Stimulated activated CD4-positive, alpha-beta T cell treated with anti-CD3 and anti-CD28 coated beads, Interleukin-4, amount 100 ng/mL, for 24 hours (primary cell): ENCODE measurements at places on chromosomes 6 and 20.

GRCh38 chr20:60152792-60153191 is 194.6 kb downstream of the CDH26 start:
- no peak for DNase-seq

GRCh38 chr20:59495894-59496510 is 108.3 kb upstream of the PHACTR3 start:
- peak; percentile 67 for DNase-seq

DNA sequence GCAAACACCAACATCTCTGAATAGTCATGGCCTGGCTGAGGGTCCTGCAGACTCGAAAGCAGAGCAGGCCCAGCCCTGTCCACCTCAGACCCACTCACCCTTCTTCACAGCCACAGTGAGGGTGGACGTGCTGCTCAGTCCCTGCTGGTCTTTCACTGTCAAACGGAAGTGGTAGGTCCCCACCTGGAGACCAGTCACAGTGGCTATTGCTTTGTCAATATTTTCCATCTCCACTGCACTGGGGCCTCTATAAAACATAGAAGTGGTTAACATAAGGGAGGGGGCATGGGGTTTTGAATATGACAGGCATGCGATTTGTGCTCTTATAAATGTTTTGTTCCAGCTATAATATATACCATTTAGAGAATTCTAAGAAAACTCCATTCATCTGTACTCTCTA is 73.9 kb downstream of the ALDH5A1 start:
- DNase-seq: no peak

DNA sequence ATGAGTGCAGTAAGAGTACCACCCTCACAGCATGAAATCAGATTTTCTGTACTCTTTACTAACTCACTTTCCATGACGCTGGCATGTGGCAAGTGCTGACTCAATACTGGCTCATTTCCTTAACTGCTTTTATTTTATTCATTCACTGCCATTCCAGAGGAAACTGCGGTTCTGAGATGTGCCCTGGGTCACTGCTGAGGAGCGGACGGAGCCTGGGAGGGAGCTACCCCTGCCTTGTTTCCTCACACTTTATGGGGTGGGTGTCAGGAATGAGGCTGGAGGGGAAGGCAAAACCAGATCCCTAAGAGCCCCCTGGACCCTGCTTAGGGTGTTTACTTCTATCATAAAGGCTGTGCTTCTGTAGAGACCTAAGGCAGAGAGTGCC is 14.4 kb downstream of the NT5E start:
- peak; percentile 38 for DNase-seq

- DNase-seq: no peak
Measured at GRCh38 chr20:8139899-8140298, 7.8 kb downstream of the PLCB1 start.

- no peak for DNase-seq
Measured at GRCh38 chr6:132147530-132148011, 196.4 kb upstream of the CCN2 start.

GRCh38 chr6:125818772-125819260 is 28.1 kb downstream of the NCOA7 start:
- no peak for DNase-seq

DNA sequence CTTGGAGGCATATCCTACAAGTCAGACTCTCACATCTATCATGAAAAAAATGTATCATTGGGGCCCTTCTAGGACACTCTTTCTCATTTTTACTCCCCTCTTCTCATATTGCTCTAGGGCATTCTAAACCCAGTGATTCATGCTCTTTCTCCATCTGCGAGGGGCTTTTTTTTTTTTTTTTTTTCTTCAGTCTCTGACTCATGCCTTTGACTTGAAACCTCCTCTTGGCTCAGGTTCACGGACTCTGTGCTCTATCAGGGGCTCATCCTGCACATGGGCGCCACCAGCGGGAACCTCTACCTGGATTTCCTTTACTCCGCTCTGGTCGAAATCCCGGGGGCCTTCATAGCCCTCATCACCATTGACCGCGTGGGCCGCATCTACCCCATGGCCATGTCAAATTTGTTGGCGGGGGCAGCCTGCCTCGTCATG is 17.8 kb downstream of the SLC22A1 start:
- no peak for DNase-seq

DNA sequence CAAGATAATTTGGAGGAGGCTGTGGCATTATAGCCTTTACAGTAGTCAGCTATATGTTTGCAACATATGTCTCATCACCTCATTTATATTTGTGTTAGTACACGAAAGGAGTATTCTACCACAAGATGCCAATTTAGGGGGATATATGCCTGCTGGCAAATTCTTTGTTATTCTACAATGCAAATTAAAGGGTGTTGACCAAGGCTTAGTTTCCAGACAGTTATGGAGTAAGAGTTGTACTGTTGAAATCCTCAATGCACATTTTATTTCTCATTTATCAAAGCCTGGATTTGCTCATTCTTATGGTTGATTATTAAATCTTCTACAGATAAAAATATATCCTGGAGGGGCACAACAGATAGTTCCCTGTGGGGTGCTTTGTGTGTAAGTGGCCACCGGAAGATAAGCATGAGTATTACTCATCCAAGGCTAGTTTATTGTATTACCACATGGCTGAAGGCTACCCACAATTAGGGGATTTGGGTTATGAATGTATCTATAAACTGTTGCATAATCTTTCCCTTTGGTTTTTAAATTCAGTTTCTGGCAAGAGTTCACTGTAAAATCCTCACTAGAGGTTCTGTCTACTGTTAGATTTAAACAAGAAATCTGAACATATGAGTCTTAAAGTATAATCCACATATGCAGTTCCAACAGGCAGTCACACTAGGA is 9.0 kb downstream of the CST9 start:
- no peak for DNase-seq

GRCh38 chr20:56516631-56517030 is 7.9 kb upstream of the FAM209A start:
- no peak for DNase-seq

GRCh38 chr20:34403063-34403827 is 40.2 kb downstream of the ITCH start:
- no peak for DNase-seq

GRCh38 chr6:46947497-46947896 is 25.8 kb upstream of the ADGRF5 start:
- no peak for DNase-seq

DNA sequence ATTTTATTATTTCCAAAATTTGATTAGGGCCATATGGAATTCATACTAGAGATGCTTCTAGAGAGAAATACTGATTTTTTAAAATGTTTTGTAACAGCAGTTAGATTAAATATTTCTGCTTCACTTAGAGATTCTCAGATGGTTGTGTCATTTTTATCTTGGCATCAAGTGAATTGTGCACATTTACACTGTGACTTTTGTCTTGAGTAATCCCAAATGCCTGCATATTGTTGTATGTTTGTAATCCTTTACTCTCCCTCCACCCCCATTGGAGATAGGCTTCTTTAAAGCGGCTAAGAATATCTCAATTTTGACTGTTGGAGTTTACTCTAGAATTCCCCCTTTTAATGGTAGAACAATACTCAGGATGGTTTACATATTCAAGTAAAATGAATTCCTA is 19.0 kb downstream of the STX16 start:
- DNase-seq: no peak

DNA sequence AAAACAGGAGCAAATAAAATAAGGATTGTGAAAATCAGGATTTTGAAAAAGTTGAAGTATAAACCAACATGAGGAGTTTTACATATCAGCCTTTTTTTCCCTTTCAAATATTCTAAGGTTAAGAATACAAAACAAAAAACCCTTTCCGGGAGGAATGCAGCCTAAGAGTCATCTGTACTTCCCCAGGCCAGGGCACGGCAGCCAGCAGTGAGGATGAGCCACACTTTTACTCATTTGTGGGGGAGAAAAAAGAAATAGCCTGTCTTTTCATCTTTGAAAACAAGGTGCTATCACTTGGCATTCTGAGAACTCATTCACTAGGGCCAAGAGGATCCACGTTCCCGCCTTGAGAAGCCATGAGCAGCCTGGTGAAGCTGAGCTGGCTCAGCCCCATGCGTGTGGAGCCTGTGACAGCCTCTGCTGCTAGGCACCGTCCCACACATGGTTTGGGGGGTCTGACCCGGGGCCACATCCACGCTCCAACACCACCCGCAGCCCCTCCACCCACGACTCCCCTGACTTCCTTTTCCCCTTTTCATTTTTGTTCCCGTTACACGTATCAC is 11.2 kb downstream of the SLC22A1 start:
- DNase-seq: no peak

GRCh38 chr6:32086661-32087573 is 22.2 kb downstream of the TNXB start:
- DNase-seq: peak; percentile 27

DNA sequence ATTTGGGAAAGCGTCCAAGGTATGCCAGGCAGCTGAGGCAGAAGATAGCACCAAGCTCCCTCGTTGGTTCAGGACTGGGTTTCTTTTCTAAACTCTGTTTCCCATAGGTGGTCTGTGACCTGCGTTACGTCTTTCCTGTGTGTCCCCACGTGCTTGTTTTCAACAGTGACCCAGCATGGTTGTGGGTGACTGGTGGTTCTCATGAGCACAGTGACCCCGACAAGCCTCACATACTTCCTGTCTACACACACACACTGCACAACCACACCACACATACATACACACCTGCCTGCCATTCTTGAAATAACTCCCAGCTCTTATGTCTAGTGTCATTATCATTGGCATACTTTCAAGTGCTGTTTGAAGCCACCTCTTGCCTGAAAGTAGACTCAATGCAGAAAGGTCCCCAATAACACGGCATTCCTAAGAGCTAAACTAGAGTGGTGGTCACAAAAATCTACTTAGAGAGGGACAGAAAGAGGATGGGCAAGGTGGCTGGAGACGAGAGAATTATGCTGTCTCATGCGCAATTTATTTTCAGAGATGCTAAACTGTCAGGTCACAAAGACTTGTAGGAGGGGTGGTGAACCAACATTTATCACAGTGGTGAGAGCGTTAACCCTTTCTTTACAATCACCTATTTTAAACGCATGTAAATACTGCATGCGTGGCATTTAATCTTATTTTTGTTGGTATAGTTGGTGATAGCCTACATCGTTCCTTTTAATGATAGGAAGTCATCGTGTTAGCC is 66.7 kb downstream of the GCNT2 start:
- DNase-seq: no peak

- no peak for DNase-seq
Measured at GRCh38 chr6:117818449-117818848, 88.6 kb upstream of the SLC35F1 start.

GRCh38 chr6:82737965-82738364 is 327.7 kb downstream of the UBE3D start:
- DNase-seq: no peak
